ENCODE measurements at places on chromosomes 7 and 10.
A peak's percentile ranks its signal among the peaks of the same experiment; 100 is the strongest.

DNA sequence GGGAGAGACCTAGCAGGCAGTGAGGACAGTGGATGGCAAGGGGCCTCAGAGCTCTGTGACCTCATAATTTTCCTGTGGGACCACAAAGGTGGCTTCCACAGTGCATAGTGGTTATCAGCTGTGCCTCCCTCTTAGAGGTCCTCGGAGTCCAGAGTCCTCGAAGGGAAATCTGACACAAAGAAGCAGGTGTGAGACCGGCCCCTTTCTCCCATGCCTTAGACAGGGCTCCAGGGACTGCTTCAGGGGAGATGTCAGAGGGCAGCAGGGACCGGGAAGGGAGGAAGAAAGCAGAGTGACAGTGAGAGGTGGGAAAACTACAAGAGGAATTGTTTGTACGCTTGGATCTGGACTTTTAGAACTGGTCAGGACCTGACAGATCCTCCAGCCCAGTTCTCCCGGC, 66.3 kb downstream of the BAMBI start:
- no peak for DNase-seq

DNA sequence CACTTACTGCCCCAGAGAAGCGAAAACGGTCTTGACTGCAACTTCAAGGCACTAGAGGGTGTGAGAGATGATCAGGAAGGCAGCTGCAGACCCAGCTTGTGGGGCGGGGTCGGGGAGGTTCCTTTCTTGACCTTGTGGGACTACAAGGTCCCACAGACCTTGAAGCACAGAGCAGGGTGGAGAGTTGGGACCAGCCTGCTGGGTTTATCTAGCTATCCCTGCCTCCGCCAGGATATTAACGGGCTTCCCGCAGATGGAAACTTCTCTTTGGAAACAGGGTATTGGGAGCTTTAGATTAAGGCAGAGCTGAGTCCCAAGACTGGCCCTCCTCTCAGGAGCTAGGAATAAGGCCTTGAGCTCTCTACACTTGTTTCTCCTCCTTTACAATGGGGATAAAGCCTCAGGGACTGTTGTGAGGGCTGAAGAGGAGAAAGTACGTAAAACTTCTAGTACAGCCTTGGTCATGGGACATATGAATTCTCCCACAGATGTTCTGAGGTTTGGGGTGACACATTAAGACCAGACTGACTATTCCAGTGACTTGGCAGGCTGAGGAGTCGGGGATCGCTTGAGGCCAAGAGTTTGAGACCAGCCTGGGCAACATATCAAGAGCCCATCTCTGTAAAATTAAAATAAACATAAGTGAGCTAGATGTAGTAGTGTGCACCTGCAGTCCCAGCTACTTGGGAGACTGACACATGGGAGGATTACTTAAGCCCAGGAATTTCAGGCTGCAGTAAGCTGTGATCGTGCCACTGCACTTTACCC, 153.2 kb downstream of the CDH23 start:
- DNase-seq = no peak

- no peak for DNase-seq
Observed at GRCh38 chr7:19369182-19369581, 224.0 kb upstream of the FERD3L start.

- no peak for DNase-seq
Observed at GRCh38 chr7:128221929-128222403, 19.1 kb upstream of the LEP start.

GRCh38 chr10:94219829-94220228, 142.9 kb downstream of the NOC3L start:
- DNase-seq = no peak

GRCh38 chr10:103661198-103661950, 167.9 kb downstream of the NEURL1 start:
- peak; percentile 23 for DNase-seq

- DNase-seq = no peak
Observed at GRCh38 chr7:135729230-135729629, 1.2 kb upstream of the SLC13A4 start.

DNA sequence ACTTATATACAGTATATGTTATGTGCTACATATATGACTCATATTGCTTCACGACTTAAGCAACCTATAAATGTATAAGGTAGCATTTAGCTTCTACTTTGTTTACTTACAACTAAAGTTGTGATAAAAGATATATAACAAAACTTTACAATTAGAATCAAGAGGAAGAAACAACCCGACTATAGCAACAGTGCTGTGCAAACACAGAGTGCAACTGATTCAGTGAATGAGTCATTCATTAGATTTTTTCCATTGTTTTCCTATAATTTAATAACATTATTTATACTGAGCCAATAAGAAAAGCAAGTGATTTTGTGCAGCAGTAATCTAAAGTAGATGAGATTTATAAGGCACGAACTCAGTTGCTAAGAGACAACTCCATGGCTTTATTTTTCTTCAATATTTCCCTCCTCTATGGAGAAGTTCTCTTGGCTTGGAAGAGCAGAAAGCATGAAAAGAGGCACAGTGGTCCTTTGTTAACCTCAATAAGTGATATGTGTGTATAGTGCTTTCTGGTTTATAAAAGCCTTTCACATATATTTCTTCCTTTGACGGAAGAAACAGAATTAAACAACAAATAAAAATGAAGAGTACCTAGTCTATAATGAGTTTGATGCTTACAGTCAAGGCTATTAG, 19.8 kb downstream of the CEP41 start:
- no peak for DNase-seq

GRCh38 chr7:405489-406211, 114.0 kb downstream of the PDGFA start:
- DNase-seq = peak; percentile 71

DNA sequence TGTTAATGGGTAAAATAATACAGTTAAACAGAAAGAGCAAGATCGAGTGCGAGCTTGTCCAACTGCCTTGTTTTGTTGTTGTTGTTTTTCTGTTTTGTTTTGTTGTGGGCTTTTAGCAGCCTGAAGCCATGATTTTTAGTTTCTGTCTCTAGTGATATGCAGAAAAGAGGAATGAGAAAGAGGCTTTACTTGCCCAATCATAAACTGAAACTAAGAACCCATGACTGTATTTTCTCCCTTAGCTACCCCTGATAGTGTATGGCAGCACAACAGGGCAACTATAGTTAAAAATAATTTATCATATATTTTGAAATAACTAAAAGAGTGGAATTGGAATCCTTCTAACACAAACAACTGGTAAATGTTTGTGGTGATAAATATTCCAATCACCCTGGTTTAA, 493.9 kb downstream of the GLRX3 start:
- no peak for DNase-seq

DNA sequence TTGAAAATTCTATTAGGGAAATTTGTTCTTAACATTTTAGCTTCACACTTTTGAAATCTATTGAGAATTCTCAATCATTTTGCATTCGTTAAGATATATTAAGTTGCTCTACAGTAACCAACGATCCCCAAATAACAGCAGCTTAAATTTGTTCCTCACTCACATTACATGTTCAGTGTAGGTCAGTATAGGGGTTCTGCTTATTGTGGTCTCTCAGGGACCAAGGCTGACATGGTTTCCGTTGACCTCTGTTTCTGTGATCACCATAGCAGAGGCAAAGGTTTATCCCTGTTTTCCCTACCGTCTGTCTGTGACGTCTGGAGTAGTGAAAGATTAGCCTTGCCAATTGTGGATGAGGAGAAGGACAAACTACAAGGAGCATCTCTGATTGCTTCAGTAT, 235.0 kb upstream of the CSTF2T start:
- no peak for DNase-seq

DNA sequence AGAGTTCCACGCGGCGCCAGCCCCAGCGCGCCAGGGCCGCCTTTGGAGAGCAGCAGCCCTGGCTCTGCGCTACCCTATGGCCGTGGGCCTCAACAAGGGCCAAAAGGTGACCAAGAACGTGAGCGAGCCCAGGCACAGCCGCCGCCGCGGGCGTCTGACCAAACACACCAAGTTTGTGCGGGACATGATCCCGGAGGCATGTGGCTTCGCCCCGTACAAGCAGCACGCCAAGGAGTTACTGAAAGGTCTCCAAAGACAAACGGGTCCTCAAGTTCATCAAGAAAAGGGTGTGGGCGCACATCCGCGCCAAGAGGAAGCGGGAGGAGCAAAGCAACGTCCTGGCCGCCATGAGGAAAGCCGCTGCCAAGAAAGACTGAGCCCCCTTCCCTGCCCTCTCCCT, 144.1 kb downstream of the SRPK2 start:
- DNase-seq = no peak

- DNase-seq = no peak
Observed at GRCh38 chr7:157614457-157615020, 277.7 kb downstream of the DNAJB6 start.

DNA sequence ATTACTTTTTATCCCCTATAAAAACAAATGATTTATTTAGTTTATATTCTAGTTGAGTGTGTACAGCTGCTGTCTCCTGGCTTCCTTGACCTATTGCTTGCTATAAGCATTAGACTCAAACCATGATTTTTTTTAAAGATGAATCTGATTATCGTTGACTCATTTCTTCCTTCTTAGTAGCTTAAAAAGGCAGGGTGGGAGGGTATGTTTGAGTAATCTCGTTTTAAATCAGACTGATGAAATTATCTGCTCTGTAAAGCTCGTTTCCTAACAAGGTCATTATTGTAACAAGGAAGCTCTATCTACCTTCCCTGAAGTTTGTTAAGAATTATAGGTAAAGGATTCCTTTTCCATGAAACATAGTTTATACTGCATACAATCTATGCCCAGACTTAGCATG, 276.3 kb upstream of the KCND2 start:
- DNase-seq = no peak

GRCh38 chr10:6654571-6654970, 74.5 kb upstream of the PRKCQ start:
- DNase-seq = no peak

DNA sequence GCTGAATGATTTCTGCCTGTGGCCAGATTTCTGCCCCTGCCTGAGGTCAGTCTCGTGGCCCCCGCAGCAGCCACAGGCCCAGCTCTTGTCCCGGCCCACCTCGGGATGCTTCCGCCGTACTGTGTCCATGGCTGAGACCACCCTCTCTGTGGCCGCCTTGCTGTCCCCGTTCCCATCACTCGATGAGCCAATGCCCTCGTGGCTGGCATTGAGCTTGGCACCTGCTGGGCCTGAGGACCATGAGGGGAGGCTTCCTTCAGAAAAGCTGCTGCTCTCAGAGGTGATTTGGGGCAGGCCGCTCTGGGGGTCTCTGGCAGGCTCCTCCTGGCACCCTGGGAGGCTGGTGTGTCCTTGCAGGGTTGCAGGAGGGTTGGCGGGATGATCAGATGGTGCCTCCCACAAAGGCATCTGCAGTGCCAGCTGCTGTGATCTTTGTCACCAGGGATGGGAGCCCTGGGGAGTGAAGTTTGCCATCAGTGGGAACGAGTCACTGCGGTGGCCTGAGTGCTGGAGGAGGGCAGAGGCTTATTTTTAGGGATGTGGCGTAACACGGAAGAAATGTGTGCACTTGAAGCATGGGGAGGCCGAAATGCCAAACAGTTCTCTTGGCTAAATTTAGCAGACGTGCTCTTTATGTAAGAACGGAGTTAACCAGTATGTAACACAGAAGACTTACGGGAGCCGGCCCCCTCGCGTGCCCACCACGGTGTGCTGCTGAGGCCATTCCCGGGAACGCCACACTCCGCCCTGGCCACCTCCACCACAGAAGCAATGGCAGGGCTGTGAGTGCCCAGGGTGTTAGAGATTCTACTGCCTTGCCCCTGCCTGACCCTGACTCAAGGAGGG, 47.7 kb downstream of the VIPR2 start:
- DNase-seq = no peak

GRCh38 chr10:20963721-20964595, 66.8 kb upstream of the NEBL start:
- DNase-seq = no peak

GRCh38 chr7:24438232-24438631, 135.0 kb upstream of the PALS2 start:
- DNase-seq = no peak

DNA sequence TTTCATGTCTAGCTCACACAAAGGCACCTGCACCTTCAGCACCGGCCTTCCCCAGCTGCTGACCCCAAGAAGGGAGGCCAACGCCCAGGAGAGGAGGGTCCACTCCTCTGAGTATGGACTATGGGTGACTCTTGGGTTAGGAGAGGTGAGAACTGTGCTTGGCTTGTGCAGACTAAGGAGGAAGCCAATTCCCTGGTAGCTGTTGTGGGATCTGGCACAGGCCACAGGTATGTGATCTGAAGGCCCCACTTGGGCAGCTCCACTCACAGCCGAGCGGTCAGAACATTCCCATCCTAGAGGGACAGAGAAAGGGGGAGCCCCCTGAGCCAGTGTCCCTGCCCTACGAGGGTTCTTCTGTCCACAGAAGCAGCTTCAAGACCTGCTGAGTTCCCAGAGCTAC, 52.8 kb upstream of the FIGNL1 start:
- DNase-seq = no peak

DNA sequence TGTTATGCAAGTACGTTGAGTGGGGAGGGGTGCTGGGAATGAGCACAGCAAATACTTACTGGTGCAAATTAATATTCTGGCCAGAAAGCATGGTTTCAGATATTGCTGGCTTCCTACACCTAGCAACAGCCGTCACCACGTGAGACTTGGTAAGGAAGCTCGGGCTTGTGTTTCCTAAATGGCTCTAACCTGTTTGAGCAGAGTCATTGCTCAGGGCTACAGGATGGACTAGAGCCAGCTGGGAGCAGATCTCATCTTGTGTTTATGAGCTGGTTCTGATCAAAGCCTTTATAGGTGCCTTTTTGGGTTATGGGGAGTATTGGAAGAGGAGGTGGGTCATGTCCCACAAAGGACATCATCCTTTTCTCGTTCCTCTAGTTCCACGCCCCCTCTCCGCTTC, 200.3 kb downstream of the BUB3 start:
- DNase-seq = no peak

DNA sequence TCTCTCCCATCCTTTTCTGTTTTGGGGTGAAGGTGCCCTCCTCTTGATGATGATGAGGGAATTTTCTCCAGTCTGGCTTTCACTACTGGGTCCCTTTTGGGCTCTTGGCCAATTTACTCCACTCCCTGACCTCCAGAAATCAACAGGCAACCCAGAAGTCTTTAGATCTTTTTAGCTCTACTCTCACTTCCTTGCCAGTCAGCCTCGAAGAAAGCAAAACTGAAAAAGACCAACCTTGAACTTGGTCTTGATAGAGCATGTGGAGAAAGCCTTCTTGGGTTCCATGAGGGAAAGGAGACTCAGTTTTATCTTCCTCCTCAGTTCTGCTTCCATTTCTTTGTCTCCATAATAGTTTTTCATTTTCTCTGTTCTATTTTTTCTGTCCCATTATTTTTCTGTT, 91.4 kb upstream of the NPVF start:
- DNase-seq = no peak

- no peak for DNase-seq
Observed at GRCh38 chr7:140025241-140025640, 37.5 kb downstream of the PARP12 start.

DNA sequence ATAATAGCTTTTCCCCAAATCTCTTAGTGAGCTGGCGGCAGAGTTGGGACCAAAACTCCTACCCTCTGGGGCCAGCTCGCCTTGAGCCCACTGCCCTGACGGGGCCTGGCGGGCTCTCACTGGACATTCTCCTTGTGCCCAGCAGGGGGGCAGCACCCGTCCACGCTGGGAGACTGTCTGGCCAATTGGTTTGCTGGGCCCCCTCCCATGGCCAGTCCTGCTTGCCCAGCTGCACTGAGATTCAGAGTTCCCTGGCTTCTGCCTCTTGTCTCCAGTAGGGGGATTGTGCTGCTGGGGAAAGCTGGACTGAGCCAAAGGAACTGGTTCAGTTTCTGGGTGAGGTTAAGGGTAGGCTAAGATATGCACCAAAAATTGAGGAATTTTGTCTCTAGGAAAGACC, 59.8 kb downstream of the RAMP3 start:
- no peak for DNase-seq

GRCh38 chr10:116728526-116729096, 13.8 kb downstream of the HSPA12A start:
- DNase-seq = no peak

GRCh38 chr7:107955394-107955793, 47.6 kb downstream of the LAMB1 start:
- DNase-seq = no peak
